ENCODE measurements at places on chromosomes 6 and 20.

- DNase-seq, result no peak
Observed at GRCh38 chr6:4809999-4810918, 34.1 kb downstream of the CDYL start.

GRCh38 chr6:119119989-119120388 is 41.5 kb upstream of the FAM184A start:
- no peak for DNase-seq

DNA sequence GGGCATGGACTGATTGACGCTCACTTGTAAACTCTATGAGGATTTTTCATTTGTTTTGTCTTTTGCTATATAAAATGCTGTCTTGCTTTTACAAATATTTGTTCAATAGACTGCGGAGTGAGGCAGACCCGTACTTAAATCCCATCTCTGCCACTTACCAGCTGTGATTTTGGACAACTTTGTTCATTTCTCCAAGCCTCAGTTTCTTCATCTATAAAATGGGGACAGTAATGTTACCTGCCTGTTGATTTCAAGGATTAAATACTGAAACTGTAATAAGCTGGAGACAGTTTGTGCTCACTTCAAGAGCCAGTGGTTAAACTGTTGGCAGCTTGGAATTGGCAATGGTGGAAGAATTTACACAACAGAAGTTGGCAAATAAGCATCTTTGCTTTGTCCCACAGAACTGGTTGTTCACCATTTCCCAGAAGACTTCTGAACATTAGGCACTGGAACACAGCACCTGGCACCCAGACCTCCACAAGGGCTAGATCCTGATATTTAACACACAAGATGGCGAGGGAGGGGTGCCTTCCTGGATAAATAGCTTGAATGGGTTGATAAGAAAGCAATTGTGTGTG is 479.2 kb downstream of the QKI start:
- DNase-seq, result no peak

DNA sequence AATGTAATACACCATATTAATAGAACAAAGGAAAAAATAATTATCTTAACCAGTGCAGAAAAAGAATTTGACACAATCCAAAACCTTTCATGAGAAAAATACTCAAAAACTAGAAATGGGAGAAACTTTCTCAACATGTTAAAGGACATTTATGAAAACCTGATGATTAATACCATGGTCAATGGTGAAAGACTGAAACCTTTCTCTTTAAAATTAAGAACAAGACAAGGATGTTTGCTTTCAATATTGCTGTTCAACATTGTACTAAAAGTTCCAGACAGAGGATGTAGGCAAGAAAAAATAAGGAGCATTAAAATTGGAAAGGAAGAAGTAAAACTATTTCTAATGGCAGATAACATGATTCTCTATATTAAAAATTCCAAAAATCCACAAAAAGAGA is 981.3 kb upstream of the FLRT3 start:
- DNase-seq, result no peak

- DNase-seq, result no peak
Observed at GRCh38 chr20:24916412-24916811, 32.7 kb upstream of the CST7 start.

- no peak for DNase-seq
Observed at GRCh38 chr6:113709936-113710509, 147.1 kb upstream of the MARCKS start.

GRCh38 chr6:13873288-13874190 is 51.2 kb upstream of the RNF182 start:
- peak; percentile 26 for DNase-seq

- DNase-seq, result no peak
Observed at GRCh38 chr6:43082806-43083655, 6.9 kb downstream of the PTK7 start.

DNA sequence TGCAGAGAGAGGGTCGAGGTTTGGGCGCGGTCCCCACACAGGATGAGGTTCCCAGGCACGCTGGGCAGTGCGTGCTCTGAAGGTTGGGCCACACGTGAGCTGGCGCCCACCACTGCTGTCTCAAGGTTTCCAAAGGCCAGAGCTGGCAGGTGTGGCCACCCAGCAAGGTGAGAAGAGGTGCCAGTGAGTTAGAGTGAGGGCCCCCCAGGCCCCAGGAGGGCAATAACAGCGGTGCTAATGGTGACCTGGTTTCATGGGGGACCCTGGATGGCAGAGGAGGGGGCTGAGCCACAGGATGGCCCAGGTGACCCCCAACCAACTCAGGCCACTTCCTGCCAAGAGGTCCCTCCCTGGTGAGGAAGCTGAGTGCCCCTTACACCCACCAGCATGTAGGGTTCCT is 185.0 kb downstream of the TAF4 start:
- no peak for DNase-seq

GRCh38 chr20:58306421-58307261 is 2.9 kb upstream of the RAB22A start:
- no peak for DNase-seq

DNA sequence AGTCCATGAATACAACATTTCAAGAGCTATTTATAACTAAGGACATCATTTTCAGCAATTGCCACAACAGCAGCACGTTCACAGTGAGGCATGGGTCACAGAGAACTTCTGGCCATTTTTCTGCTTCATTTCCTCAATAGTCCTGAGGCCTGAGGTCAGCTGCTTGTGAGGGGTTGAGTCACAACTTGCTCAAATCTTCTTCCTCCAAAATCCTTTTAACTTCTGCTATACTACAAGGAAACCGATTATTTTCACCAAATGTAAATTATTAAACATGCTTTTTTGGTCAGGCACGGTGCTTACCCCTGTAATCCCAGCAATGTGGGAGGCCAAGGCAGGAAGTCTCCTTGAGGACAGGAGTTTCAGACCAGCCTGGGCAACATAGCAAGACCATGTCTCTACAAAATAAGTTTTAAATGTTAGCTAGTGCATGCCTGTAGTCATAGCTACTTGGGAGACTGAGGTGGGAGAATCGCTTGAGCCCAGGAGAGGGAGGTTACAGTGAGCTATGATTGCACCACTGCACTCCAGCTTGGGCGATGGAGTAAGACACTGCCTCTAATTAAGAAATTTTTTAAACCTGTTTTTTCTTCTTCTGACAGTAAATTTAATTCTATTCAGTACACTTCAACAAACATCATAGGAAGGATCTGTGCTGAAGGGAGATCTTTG is 11.1 kb upstream of the SLC16A10 start:
- DNase-seq, result no peak

DNA sequence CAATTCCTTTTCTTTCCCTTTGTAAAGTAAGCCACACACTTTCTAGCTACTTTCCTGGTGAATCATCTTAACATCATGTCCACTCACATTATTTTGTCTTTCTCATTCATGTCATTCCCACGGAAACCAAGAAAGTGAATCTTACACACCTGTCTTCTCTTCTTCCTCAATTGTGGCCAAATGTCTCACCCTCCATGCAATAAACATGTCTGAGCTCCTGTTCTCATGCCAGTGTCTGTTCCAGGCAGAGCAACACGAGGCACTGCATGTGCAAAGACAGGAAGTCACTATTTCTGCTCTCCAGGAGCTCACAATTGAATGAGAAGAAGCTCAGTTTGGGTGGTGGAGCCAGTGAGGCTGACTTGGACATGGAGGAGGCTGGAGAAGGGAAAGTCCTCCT is 29.0 kb upstream of the TMEM244 start:
- DNase-seq, result no peak

DNA sequence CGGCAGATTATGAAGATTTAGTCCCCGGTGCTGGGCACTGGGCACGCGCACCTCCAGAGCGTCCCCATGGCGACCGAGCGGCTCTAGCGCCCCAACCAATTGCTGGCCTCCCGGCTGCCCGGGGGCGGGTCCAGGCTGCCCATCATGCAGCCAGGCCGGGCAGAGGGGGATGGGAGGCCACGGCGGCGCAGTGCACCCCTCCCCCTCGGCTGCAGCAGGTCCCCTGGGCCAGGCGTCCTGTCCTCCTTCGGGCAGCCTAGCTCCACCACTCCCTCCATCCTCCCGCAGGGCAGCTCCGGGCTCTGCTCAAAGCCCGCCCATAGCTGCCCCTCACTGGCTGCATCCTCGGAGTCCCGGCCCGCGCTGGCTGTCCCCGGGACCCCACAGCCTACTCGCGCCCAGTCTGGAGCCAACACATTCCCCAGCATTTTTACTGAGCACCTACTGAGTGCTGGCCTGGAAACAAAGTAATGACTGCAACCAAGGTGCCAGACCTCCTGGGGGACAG is 99.4 kb downstream of the ASXL1 start:
- DNase-seq, result no peak

DNA sequence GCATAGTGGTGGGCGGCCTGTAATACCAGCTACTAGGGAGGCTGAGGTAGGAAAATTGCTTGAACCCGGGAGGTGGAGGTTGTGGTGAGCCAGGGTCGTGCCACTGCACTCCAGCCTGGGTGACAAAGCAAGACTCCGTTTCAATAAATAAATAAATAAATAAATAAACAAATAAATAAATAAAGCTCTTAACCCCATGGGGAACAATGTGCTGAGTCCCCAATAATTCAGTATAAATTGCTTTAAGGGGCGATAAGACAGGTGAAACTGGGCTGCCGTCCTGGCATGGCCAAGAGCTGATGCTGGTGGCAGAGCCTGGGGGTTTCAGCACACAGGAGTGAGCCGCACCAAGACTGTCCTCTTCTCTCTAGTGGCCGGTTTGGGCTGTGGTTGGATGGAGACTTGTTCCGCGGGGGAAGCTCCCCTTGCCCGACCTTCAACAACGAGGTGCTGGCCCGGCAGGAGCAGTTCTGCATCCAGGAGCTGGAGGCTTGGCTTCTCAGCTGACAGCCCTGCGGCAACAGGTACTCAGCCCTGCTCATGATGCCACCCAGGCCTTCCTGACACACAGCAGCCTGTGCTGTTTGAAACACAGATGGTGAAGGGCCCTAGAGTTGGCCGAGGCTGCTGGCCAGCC is 13.1 kb downstream of the TLDC2 start:
- DNase-seq, result no peak

All from NCI-H1436 treated with DMSO at 0.1 percent for 48 hours (cell line).